ENCODE measurements at places on chromosomes 16 and 17.

DNA sequence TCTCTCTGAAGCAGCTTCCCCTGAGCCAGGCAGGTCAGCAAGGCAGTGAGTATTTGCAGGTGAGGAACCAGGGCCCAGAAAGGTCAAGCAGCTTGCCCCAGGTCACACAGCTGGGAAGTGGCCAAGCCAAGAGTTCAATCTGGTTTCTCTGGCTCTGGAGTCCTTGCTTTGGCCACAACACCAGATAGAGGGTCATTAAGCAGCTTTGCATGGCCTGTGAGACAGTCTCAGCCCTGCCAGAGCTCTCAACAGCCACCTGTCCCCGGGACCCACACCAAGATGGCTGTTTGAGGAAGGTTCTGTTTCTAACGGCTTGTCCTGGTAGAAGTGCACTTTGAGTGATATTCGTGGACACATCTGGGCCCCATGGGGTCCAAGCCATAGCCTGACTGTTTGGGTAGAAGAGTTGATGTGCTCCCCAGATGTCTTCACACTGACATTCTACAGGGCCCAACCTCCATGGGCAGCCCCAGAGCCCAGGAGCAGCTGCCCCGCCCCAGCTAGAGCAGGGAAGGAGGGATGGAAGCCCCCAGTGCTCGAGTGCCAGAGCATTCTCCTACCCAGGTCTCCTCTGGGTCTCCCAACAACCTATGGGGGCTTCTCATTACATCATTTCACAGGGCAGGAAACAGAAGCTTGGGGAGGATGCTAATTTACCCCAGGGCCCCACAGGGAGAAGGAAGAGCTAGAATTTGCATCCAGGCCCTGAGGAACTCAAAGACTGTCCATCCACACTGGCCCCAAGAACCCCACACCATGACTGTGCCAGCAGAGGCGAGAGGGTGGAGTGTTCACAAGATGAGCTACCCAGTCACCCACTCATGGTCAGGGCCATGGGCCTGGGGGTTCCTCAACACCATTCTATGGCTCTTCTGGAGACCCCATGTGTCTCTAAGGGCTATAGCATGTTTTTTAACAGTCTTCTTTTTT lies 107.3 kb upstream of the CDH5 start:
- DNase-seq: no peak

- DNase-seq: no peak
Measured at GRCh38 chr16:78762222-78762621, 662.8 kb downstream of the WWOX start.

GRCh38 chr17:50511058-50511457 lies 2.8 kb downstream of the MYCBPAP start:
- no peak for DNase-seq

DNA sequence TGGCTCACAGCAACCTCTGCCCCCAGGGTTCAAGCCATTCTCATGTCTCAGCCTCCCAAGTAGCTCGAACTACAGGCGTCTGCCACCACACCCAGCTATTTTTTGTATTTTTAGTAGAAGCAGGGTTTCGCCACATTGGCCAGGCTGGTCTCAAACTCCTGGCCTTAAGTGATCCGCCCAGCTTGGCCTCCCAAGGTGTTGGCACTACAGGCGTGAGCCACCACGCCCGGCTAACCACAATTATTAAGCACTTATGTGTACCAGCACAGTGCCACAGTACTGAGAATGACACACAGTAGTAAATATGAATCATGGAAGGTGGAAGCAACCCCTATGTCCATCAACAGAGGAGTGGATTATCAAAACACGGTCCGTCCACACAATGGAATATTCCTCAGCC lies 49.8 kb downstream of the COTL1 start:
- no peak for DNase-seq

DNA sequence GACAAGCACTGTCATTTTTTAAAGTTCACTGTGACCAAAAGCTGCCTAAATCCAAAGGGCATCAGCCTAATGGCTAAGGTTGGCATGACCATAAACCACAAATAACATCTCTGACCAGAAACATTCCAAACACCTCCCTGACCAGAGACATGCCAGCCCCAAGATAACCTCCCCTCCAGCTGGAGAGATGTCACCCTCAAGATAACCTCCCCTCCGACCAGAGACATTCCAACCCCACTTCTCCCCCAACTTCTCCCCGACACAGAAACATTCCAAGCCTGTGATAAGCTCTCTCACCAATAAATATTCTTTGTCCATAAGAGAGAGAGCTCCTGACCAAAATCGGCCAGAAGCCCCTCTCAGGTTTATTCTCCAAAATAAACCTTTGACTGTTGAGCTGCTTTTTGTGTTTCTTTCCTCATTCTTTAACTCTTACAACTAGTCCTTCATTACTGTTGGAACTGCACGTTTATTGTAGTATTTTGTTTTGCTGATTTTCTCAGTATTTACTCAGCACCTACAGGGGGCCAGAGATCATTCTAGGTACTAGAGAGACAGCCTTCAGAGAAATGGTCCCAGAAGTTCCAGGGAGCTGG lies 325.6 kb downstream of the SLC39A11 start:
- DNase-seq: no peak

DNA sequence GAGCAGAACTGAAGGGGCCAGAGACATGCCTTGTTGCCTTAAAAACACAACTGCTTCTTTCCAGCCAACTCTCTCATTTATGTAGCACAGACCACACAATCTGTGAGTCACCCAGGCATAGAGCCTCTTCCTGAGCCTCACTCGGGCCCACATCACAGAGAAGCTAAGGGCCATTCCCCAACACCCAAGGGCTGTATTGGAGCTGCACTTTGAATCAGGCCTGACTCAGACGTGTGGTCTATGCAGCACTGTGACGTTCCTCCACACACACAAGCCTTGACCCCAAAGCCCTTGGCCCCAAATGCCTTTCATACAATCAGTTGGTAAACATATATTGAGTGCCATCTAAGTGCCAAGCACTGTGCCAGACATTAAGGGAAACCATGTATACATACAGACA lies 308.9 kb upstream of the DYNLRB2 start:
- no peak for DNase-seq

GRCh38 chr17:9371019-9371418 lies 204.6 kb downstream of the STX8 start:
- DNase-seq: no peak

DNA sequence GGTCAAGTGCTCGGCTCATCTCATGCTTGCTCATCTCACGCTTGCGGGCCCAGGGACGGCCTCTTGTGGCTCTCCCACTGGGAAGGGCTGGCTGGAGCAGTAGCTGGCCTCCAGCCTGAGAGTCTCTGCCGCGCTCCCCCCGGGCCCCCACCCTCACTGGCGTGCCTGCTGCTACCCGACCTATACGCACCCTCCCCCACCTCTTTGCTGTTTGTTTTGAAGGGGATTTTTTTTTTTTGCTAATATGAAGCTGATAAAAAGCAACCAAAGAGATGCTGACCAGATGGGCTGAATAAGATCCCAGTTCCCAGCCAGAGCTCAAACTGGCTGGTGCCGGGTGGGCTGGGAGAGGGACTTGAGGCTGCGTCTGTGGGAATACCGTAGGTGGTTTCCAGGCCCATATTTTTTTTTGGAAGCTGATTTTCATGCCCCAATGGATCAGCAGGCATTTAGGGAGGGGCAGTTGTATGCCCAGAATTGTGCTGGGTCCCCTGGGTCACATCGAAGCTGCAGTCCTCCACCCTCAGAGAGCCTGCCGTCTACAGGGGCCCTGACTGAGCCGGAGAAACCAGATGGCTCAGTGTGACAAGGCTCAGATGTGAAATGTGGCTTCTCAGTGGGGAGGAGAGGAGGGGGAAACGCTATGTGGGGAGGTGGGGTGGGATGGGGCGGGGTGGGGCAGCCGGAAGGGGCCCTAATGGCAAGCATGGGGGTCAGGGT lies 115.0 kb downstream of the RAP1GAP2 start:
- no peak for DNase-seq

GRCh38 chr17:2462481-2462880 lies 49.2 kb downstream of the METTL16 start:
- DNase-seq: no peak

DNA sequence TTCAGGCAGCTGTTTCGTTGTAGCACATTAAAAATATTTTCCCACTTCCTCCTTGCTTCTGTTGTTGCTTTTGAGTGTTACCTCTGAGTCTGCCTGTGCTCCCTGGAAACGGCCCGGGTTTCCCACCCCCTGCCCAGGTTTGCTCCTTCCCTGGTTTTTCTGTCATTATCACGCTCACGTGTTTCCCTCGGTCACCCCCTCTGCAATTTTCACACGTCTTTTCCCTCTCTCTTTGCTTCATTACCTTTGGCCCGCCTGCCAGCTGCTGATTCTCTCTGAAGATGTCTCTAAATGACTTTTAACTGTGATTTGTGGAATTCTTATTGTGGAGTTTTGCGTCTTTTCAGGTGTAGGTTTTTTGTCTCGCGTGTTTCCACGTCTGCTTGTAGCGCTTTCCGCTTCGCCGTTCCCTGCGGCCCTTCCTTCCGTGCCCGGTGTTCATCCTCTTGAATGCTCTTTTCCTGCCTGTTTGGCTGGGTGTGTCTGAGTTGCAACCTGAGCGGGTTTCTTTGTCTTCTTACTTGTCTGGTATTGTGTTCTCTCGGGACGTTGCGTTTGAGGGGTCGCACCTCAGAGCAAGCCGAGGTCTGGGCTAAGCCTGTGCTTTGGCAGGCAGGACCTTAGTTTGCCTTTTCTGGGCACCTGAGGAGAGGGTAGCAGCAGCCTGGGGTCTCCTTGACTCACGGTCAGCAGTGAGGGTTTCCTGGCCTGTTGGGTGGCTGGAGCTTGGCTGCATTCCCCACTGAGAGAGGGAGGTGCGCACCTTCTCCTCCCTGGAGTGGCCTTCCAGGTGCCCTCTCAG lies 96.3 kb upstream of the ZNF750 start:
- no peak for DNase-seq

- no peak for DNase-seq
Measured at GRCh38 chr17:79778504-79779083, 646 bp downstream of the CBX2 start.

DNA sequence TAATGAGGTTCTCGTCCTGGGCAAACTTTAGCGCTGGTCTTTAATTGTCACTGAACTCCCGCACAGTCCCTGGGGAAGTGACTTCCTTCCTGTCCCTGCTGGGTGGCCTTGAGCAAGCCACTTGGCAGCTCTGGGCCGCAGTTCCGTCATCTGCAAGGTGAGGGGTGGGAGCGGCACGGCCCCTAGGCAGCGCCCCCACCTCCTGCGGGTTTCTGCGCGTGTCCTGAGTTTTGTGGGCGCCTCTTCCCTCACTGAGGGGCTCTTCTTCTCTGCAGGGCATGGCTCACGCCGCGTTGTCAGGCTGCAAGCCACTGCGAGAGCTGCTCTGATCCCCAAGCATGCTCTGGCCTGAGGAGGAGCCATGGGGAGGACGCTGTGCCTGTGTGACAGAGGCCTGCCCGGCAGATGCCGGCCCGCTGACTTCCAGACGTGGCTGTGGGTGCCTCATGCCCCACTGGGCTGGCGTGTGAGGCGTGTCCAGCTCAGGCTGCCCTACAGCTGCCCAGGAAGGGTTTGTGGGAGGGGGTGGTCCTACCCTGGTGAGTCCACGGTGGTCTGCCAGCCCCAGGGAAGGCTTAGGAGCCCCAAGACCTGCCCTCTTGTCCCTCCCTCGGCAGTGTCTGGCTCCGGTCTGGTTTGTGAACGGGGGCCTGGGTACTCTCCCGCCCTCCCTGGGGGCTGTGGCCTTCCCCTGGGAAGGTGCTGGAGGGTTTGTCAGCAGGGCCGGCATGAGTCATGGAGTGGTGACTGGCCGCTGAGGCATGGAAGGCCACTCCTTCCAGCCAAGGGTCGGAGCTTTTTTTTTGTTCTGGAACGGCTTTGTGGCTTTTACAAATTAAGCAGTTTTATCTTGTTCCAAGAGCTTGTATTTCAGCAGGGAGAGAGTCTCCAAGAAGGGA lies 182.0 kb downstream of the SEC14L1 start:
- no peak for DNase-seq

DNA sequence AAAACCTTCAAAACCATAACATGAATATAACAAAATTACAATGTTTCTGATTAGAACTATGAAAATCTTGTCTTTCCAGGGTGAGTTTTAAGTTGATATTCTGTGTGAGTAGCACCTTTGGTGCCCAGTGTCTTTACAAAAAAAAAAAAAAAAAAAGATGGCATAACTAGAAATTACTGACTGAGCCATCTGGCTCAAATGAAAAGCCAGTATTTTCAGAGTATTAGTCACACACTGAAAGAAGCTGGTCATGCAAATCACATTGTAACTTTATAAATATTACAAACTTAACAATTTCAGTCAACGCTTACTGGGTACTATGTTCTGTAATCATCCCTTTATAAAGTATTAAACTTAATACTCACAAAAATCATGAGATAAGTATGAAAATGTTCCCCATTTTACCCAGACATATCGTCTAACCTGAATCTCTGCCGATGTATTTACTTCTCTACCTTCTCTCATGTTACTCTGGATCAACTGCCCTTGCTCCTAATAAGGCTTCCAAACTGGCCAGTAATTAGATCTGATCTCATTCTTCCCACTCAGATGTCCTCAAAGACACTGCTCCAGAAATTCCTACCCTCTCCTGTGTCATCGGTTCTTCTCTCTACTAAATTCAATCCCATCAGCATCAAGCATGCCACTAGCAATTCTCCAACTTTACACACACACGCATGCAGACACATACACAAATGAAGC lies 25.4 kb downstream of the UBE2G1 start:
- no peak for DNase-seq

- no peak for DNase-seq
Measured at GRCh38 chr16:72187551-72187950, 15.6 kb upstream of the PMFBP1 start.

- DNase-seq: no peak
Measured at GRCh38 chr16:23029733-23030420, 119.4 kb downstream of the USP31 start.

- no peak for DNase-seq
Measured at GRCh38 chr16:81516478-81517149, 72.0 kb downstream of the CMIP start.

- DNase-seq: peak; percentile 38
Measured at GRCh38 chr16:11254913-11255736, 879 bp downstream of the SOCS1 start.

- no peak for DNase-seq
Measured at GRCh38 chr16:48558371-48558841, 51.6 kb downstream of the N4BP1 start.

Data from stimulated activated CD4-positive, alpha-beta T cell treated with anti-CD3 and anti-CD28 coated beads, Interleukin-2, amount 100 ng/mL, for 4 hours (primary cell).